SIG-M5 (cell line): ENCODE measurements at places on chromosomes 4 and X.
A peak's percentile ranks its signal among the peaks of the same experiment; 100 is the strongest.

GRCh38 chr4:78737035-78737434, 39.1 kb upstream of the BMP2K start:
- no peak for DNase-seq

DNA sequence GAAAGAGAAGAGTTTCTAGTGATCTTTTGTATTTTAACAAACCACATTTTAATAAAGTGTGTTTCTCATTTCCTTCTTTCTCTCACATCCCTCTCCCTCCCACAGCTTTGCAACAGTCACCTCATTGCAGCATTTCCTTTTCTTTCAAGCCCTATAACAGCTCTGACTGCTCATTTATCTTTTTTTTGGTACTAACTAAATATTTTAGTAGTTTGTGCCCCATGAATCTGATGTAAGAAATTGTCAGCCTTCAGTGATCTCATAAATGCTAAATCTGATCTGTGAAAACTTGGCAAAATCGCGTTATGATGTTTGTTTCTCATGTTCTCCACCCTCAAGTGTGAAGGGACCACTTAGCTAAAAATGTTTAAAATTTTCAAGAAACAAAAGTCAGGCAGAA, 258.5 kb upstream of the SLIT2 start:
- DNase-seq: peak; percentile 47

- no peak for DNase-seq
Observed at GRCh38 chr4:108135549-108136209, 33.1 kb downstream of the LEF1 start.

GRCh38 chr4:183303301-183303700, 16.8 kb downstream of the CLDN22 start:
- DNase-seq: no peak

DNA sequence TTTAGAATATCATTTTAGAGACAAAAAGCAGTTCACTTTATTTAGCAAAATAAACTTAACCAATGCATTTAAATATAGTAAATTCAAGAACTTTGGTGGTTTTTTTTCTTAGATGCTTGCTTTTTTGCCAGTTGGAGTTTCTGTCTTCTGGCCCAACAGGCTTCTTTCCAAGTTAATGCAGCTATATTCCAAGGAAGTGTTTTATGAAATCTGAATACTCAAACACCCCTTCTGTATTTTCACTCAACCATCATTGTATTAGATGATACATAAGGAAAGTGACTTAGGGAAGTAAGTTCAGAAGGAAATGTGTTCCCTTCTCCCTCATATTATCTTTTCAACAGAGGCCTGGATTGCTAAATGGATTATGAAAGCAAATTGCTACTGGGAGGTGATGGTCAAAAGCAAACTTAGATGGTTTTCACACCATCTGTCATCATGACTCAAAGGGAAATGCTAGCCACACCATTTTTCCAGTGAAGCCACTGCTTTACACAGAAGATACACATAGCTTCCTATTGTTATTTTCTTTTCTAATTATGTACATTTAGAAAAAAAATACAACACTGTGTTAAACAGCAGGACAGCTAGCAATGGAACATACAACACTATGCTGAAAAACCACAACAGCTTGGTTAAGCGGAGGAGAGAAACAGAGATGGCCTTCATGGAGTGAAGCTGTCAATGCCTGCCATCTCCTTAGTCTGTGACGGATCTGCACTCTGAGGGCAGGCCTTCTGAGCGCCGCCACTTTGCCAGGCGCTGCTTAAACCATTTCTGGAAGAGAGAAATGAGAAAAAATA, 32.9 kb downstream of the HOPX start:
- DNase-seq: peak; percentile 1

DNA sequence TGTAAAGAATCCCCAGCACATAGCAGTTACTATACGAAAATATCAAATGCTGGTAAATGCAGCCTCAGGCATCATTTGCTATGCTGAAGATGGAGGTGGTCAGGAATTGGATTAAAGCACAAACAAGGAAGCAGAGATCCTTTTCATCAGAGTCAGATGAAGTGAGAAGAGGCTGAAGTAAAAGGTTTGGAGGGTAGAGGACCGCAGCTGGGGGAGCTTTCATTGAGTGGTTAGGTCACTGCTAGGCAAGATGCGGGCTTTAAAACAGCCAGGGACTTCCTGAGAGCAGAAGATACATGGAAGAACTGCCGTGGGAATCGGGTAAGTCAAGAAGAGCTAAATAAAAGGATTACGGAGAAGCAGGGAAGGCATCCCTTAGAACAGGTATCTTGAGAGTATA, 351.4 kb downstream of the UNC5C start:
- no peak for DNase-seq

- no peak for DNase-seq
Observed at GRCh38 chr4:8009097-8009496, 69.4 kb upstream of the AFAP1 start.

DNA sequence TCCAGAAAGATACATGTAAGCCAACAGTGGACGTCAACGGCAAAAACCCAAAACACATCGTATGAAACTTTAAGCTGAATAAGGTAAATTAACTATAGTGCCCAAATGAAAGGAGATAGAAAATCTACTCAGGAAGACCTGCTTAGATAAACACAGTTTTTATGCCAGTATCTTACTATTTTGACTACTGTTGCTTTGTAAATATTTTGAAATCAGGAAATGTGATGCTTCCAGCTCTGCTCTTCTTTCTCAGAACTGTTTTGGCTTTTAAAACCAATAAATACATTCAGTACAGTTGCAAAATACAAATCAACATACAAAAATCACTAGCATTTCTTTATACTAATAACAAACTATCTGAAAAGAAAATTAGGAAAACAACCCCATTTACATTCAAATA, 83.8 kb downstream of the SMARCA5 start:
- DNase-seq: no peak

- no peak for DNase-seq
Observed at GRCh38 chr4:5112333-5113095, 61.2 kb downstream of the STK32B start.

GRCh38 chr4:156553659-156554058, 417.9 kb downstream of the PDGFC start:
- no peak for DNase-seq

DNA sequence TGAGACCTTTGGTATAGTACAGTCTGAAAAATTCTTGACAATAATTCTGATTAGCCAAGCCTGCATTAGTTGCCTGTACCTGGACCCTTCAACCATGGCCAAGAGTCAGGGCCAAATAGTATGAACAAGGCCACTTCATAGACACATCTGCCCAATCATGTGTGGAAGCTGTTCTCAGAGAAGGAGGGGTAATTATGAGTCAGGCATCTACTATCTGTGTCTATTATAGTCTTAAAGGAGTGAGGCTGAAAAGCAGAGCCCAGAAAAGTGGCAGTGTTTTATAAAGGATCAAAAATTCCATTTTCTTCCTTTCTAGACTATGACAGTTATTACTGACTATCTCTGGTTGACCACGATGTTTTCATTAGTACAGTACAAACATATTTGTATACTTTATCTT, 5.0 kb upstream of the ADGRL3 start:
- no peak for DNase-seq
